ENCODE measurements at places on chromosomes 12 and 14. TPM values are rescaled to one million over a fixed set of nuclear protein-coding genes. Genes with fewer than 3 reads are reported as not detected.
A peak's percentile ranks its signal among the peaks of the same experiment; 100 is the strongest.

GRCh38 chr14:29927376-29928116 is at the start of gene PRKD1:
Gene PRKD1, minus strand, starts transcription at chr14:29927847.
- peak; percentile 59 for DNase-seq

DNA sequence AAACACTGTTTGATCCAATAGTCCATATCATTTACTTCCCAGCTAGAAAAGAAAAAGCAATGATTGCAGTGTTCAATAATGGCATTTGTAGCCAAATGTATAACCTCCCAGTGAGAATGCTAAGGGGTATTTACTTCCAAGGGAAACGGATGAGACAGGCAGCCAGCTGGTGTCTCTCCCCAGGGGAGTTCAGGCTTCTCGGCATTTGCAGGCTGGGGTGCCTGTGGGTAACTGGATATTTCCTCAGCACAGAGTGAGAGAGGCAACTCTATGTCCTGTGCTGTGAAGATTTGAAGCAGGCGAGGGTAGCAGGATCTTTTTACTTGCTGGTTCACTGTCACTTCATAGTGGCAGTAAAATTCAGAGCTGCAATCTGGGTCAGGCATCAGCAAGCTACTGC is 1455.6 kb upstream of the TMEM132C start:
- no peak for DNase-seq

- peak; percentile 26 for DNase-seq
Observed at GRCh38 chr14:23123419-23123818, 4.4 kb upstream of the CEBPE start.

DNA sequence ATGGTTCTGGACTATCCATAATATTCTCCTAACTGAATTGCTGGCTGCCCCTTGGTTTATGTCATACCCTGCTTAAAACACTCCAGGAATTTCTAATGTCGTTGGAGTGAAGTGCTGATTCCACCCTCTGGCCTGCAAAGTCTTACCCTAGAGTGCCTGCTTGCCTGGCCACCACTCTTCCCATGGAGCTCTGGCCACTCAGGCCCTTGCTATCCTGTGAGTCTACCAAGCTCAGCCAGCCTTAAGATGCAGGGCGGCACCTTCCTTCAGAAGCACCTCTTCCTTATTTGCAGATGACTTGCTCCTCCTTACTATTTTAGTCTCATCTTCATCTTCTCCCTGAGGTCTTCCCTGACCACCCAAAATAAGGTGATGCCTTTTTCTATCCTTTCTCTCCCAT is 35.3 kb downstream of the SLC6A15 start:
- DNase-seq, result no peak

DNA sequence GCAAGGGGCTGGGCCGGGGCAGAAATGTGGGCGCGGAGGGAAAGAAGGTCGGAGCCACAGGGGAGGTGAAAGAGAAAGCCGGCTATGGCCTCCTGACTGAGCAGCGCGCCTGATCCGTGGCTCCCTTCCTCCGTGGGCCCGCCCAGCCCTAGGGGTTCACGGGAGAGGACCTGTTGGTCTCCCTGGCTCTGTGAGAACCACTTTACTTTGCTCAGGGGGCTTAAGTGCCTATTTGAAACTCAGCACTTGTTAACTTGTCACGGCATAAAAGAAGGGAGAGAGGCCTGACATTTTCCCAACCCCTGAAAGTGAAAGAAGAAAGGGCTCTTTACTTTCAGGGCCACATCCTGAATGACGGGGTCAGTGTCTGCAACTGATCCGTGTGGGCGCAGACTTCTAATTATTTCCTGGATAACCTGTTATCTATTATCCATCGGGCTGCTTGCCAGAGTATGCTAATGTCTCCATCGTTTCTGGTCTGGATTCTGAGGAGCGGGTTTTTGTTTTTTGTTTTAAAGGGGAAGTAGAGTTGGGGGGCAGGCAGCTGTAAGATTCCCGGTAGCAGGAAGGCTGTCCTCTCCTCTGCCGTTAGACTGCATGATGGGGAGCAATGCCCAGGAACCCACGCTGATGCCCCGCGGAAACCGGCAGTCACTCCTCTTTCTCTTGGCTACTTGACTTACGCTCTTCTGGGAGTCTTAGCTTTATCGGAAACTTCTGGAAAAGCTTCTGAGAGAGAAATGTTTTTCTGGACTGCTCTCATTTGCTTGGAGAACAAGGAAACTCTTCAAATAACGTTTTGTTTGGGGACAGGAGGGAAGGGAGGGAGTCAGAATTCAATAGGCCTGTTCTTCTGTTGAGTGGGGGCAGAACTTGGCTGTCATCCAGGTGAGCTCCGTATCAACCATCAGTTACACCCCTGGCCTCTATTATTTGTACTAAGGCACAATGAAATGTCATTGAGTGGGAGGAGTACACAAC is 127.7 kb upstream of the MAX start:
- DNase-seq, result peak; percentile 80

DNA sequence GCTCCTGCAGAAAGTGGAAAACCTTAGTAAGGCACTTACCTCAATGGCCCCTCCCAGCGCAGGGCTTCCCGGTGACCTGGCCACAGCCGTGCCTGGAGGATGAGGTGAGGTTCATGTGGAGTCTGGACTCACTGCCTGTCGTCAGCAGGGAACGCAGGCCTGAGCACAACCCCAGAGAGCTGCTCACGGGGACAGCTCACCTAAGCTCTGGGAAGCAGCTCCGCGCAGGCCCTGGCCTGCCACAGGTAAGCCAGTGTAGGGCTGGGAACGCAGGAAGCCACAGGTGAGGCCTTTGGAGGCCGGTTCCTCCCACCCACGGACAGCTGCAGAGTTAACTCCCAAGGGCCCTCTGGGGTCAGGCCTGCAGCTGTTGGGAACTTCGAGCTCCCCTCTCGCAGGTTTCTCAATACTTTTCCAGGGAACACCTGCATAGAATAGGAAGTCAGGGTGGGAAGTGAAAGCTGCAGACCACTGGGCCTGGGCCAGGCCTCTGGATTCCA is 32.7 kb downstream of the ANAPC7 start:
- DNase-seq, result no peak

DNA sequence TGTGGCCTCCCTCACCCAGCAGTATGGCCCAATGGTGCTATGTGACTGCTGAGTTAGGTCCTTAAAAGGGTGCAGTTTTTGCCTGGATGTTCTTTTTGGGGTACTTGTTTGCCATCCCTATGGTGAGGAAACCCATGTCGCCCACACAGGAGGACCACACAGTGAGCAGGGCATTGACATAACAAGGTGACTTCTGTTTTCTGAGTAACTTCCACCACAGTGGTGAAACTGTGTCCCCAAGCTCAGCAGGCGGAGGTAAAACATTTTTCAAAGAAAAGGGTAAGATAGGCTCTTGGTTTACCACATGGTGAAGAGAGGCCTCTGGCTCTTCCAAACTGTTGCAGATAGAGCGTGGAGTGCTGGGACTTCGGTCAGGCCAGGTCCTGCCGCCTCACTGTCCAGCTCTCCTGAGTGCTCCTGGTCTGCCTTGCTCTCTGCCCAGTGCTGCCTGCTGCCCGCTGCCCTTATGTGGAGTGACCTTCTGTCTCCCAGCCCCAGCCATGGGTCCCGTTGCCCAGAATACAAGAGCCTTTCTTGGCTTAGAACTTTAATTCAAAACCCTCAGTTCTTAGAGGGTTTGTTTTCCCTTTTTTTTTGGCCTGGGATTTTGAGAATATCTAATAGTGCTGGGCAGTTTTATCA is 54.0 kb downstream of the TRAF3 start:
- no peak for DNase-seq

GRCh38 chr14:99546234-99546879 is 57.6 kb downstream of the CCDC85C start:
- DNase-seq, result no peak

DNA sequence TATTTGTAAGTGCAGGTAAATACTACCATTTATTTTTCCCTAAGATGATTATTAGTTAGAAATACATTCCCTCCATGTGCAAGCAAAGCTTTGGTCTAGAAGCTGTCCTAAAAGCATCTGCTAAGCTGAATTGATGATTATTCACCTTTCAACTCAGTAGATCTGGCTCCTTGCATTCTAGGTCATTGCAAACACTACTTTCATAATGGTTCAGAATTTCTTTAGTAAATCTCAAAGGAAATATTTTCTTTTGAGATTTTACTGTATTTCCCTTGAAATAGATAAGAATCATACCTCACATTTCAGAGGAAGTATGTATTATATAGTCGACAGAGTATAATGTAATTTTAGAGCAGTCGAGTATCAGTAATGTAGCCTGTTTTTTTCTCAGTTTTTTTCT is 2.4 kb downstream of the ETNK1 start:
- DNase-seq, result no peak

DNA sequence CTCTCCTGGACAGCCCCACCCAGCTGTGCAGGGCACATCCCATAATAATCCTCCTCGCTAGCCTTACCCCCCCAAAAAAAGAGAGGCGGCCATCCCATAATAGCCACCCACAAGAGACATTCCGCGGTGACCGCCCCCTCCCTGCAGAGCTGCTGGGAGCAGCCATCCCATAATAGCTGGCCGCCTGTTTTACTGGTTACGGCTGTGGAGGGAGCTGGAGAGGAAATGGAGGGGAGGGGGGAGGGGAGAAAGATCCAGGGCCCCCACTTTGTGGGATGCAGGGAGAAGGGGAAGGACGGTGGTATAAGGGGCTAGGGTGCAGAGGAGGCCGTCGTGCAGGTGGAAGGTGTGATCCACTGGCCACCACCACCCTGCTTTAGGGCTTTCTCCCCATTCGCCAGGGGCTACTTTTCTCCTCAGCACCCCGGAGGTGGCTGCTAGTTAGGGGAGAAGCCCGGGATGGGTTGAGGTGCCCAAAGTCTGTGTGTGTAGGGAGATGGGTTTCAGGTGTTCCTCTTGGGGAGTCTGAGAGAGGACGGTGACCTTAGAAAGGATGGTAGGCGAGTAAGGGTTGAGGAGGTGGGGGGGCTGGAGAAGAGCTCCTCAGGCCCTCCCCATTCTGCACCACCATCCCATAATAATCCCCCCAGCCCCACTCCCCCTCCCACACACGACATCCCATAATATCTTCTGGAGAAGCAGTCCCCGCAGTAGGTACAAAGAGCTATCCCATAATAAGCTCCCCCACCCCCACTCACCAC is 6.0 kb upstream of the CHD4 start:
- peak; percentile 89 for DNase-seq

- no peak for DNase-seq
Observed at GRCh38 chr12:49019120-49019430, 499 bp upstream of the PRKAG1 start.

GRCh38 chr14:105067140-105067968 is 2.1 kb upstream of the GPR132 start:
- DNase-seq, result no peak

DNA sequence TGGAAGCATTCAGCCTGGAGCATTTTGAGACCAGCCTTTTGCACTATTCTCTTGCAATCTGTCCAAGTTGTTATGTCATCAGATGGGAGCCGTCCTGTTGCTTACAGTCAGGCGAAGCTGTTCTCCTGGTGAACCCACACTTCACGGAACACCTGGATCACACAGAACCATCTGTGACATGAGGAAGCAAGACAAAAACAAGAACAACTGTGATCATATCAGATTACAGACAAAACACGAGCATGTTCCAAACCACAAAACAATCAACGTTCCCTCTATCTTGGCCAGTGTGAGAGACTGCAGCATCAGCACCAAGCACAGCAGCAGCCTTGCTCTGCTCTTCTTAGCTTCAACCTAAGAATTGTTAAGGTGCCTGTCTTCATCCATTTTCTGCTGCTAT is 180.5 kb upstream of the SFSWAP start:
- DNase-seq, result no peak

GRCh38 chr14:93972618-93973205 is 3.7 kb downstream of the ASB2 start:
- no peak for DNase-seq

- peak; percentile 89 for DNase-seq
Observed at GRCh38 chr14:81400202-81400678, at the start of gene STON2. Gene STON2, minus strand, starts transcription at chr14:81400324. Its CDS starts 1,942 bp downstream, at chr14:81398382.

GRCh38 chr12:690466-690865 is 27.2 kb upstream of the NINJ2 start:
- peak; percentile 60 for DNase-seq

- no peak for DNase-seq
Observed at GRCh38 chr12:91622037-91622436, 439.4 kb upstream of the DCN start.

- DNase-seq, result no peak
Observed at GRCh38 chr14:88628033-88628432, 65.2 kb downstream of the ZC3H14 start.

DNA sequence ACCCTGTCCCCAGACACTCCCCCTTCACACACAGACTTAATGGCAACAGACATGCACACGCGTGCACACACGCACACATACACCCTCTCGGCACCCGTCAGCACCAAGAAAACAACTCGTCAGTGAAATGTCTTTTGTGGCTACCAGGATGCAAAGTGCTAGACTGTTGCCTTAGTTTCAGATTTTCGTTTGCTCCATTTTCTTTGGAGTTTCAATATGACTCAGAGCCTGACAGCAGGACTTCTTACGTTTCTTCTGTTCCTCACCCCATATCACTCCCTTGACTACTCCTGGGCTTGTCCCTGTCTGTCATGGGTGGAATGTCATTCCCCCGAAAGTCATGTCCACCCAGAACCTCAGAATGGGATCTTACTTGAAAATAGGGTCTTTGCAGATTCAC is 182.9 kb downstream of the GLT1D1 start:
- no peak for DNase-seq

DNA sequence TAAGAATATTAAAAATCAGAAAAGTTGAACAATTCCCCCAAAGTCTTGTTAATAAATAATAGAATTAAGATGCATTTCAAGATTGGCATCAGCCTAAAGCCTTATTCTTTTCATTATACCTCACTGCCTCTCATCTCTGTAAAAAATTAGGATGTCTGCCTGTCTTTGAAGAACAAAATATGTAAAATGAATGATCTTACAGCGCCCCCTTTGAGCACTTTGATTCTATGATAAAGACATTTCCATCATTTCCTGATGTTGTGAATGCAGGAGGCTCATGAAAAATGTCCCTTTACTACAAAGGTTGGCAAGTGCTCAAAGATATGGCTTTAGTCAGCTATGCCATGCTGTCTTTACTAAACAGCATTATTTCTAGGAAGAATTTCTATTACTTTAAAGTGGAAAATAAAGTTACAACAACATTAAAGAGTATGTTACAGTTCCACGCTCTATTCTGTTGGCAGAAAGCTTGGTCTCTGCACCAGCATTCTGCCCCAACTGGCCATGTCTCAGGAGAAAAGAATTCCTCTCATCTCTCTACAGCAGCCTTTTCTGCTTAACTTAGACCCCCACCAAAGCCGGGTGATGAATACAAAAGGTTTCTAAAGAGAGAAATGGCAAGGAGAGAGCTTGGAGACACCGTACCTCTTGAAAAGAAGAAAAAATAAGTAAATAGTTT is 95.1 kb downstream of the LLPH start:
- peak; percentile 71 for DNase-seq

GRCh38 chr12:131074221-131075083 is 120.7 kb downstream of the ADGRD1 start:
- DNase-seq, result no peak

The SMIM41 gene
- not detected for total RNA-seq

The SERPINA12 gene
- not detected for total RNA-seq

The SYNE3 gene
- 6.0 TPM for total RNA-seq

The DHH gene
- total RNA-seq, result not detected

The SSTR1 gene
- under 0.01 TPM for total RNA-seq

The C12orf57 gene
- total RNA-seq, result 274 TPM

The C12orf54 gene
- total RNA-seq, result not detected

The TOMM20L gene
- not detected for total RNA-seq
